GM12878 (cell line): ENCODE measurements at places on chromosomes 16 and 17.

DNA sequence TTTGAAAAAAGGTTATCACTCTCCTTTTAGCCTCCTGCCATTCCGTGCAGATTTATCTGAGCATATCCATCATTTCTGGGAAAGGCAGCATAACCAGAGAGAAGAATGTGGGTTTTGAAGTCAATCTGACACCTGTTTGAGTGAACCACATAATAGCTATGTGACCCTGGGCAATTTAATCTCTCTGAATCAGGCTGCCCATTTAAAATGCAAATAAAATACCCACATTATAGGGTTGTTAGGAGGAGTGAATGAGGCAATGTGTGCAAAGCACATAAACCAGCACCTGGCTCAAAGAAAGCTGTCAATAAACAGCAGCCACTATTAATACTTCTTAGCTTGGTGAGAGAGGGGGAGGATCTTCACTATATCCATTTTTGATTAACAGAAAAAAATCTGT, 88.0 kb downstream of the CACNG1 start:
- no peaks in the 10 kb centered on the region for H3K27me3 ChIP-seq
- no peak for DNase-seq
- no peak overlapping the region for H3K27ac ChIP-seq

DNA sequence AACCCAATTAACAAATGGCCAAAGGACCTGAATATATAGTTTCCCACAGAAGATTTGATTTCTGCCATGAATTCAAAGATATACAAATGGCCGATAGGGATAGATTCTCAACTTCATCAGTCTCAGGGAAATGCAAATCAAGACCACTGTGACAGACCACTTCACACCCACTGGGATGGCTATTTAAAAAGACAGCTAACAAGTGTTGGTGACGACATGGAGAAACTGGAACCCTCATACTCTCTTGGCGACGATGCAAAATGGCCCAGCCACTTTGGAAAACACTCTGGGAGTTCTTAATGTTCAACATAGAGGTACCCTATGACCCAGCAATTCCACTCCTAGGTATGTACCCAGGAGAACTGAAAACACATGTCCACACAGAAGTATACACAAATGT, 17.4 kb upstream of the KREMEN2 start:
- no peak for DNase-seq
- no peak overlapping the region for H3K4me3 ChIP-seq
- no peaks in the 10 kb centered on the region; the same call in 1 of the 2 replicates for H3K36me3 ChIP-seq

DNA sequence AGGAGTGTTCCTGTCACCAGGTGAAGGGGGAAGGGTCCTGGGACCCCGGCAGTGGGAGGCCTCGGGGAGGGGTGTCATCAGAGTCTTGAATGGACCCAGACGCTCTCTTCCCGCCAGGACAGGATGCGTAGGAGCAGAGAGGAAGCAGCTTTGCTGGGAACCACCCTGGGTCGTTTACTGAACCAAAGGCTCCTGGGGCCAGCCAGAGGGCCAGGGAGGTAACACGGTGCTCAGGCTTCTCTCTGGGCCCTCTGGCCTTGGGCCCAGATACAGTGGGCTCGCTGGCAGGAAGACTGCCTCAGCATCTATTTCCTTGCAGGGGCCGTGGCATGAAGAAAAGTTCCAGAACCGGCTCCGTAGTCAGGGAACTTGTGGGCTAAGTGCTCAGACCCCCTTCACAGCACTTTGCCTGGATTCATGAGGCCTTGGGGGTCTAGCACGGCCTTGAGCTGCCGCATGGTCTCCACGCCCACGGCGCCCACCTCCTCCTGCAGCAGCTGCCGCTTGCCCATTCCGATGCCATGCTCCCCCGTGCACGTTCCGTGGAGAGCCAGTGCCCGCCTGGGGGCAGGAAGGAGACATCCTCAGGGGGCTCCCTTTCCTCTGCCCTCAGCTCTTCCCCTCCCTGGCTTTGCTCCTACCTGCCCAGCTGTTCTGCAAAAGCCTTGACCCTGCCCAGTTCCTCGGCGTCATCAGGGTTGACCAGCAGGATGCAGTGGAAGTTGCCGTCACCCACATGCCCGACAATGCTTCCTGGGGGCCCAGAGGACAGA, 4.4 kb downstream of the LDHD start:
- H3K4me3 ChIP-seq: no peak overlapping the region
- peaks cover 36% of the 10 kb centered on the region for H3K4me1 ChIP-seq
- H3K27me3 ChIP-seq: no peaks in the 10 kb centered on the region
- no peak overlapping the region for H3K27ac ChIP-seq

DNA sequence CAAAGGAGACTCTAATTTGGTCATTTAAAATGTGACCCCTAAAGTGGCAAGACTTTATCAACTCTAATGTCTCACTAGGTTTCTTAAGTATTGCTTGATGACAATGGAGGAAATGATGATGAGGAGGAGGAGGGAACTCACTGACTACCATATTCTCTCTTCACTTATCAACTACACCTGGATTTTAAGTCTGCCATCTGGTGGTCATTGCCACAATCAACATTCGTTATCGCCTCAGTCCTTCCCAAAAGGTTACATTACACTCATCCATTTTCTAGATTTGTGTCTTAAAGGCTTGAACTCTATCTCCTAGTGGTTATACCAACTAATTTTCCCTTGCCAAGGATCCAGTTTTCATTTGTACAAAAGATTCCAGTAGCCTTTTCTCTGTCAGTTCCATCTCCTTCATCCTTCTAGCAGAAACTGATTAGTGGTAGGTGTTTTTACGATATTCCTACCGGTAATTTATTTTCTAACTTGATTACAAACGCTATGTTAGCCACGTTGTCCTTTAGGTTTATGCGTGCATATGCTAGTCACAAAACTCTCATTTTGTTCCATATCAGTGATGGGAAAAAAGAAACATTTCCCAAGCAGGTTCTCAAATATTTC, 114.6 kb upstream of the NOG start:
- no peak overlapping the region for H3K27ac ChIP-seq
- H3K4me1 ChIP-seq: no peaks in the 10 kb centered on the region
- H3K36me3 ChIP-seq: no peaks in the 10 kb centered on the region
- no peak overlapping the region for H3K4me3 ChIP-seq
- no peak for DNase-seq

DNA sequence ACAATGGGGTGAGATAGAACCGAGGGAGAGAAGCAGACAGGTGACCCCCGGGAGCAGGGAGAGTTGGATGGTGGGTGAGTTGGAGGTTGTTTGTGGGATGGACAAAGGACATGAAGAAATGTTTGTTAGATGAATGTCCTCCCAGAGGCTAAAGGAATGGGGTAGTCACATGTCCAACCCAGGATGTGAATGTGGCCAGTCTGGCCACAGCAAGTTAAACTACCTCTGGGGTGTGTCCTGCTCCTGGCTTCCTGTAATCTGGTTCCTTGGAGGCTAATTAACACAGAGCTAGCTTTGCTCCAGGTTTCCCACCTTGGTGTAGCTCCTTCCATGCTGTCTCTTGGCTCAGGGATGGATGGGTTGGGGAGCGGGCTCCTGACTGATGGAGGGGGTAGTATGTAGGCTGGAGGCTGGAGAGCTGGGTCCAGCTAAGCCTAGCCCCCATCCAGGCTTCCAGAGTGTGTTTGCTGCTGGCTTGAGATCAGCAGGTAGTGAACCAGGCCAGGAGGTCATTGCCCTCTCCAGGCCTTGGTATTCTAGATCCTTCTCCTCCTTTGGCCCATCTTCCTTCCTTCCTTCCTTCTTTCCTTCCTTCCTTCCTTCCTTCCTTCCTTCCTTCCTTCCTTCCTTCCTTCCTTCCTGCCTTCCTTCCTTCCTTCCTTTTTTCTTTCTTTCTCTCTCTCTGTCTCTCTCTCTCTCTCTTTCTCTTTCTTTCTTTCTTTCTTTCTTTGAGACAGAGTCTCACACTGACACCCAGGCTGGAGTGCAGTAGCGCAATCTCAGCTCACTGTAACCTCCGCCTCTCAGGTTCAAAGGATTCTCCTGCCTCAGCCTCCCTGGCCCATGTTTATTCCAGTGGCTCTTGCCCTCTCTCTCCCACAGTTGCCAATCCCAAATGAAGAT, 28.0 kb upstream of the UBE2G1 start:
- H3K4me1 ChIP-seq: peaks cover 48% of the 10 kb centered on the region
- no peak for DNase-seq
- H3K27ac ChIP-seq: peak overlapping the region; percentile 98
- no peaks in the 10 kb centered on the region for H3K27me3 ChIP-seq
- H3K4me3 ChIP-seq: peak overlapping the region; percentile 49
- no peaks in the 10 kb centered on the region for H3K36me3 ChIP-seq

GRCh38 chr17:74201250-74201649, 2.2 kb upstream of the RPL38 start:
- no peak for DNase-seq
- peaks cover 7% of the 10 kb centered on the region for H3K27me3 ChIP-seq
- H3K27ac ChIP-seq: no peak overlapping the region
- H3K36me3 ChIP-seq: no peaks in the 10 kb centered on the region; the same call in 1 of the 2 replicates

- no peaks in the 10 kb centered on the region for H3K36me3 ChIP-seq
- peaks cover 12% of the 10 kb centered on the region for H3K4me1 ChIP-seq
- no peaks in the 10 kb centered on the region for H3K27me3 ChIP-seq
- no peak for DNase-seq
These were observed 526 bp downstream of the ZZEF1 start for GRCh38 chr17:4142107-4142900.

GRCh38 chr17:30236766-30237165, 1.3 kb upstream of the SLC6A4 start:
- no peaks in the 10 kb centered on the region for H3K36me3 ChIP-seq
- no peak for DNase-seq
- H3K4me3 ChIP-seq: no peak overlapping the region
- H3K27me3 ChIP-seq: no peaks in the 10 kb centered on the region
